ENCODE measurements at places on chromosomes 5 and 9.

DNA sequence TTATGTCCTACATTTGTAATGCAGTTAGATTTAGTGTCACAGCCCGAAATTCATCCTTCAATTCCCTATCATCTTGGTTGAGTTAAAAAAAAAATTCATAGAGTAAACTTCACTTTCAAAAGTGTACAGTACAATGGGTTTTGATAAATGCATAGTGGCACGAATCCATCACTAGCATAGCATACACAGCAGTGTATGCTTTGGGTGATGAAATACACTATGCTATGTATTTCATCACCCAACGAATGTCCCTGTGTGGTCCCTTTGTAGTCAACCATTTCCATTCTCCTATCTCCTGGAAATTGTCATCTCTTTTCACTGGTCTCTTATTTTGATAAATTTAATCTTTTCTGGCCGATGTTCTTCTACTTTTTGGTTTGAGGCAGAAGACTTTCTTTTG lies 129.4 kb upstream of the BASP1 start:
- no peak for DNase-seq

GRCh38 chr9:121987314-121987713 lies 105.8 kb downstream of the TTLL11 start:
- DNase-seq, result no peak

- no peak for DNase-seq
These were observed 2.3 kb downstream of the WHRN start for GRCh38 chr9:114503009-114503408.

DNA sequence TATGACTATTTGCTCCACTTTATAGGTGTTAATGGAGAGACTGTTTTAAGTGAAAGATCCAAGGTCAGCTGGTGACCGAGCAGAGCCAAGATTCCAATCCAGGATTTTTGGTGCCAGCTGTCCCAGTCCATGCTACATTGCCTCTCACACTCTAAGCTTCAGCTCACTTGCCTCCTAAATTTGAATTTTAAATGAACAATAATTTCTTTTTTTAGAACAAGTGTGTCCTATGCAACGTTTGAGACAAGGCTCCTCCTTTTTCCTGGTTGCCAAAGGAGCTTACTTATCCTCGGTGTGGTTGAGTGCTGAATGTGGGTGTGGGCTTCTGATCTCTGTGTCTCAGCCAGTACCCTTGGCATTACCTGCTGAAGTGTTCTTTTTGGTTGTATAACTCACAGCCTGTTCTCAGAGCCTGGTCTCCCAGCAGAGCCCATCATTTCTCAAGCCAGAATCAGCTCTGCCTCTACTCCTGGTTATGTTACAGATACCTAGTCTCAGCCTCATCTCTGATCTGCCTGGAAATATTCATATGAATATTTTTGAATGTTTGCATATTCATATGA lies 4.0 kb upstream of the PRRC1 start:
- DNase-seq, result no peak

GRCh38 chr9:38042626-38043357 lies 26.2 kb downstream of the SHB start:
- DNase-seq, result no peak
